Ascending aorta (tissue), 2 donors: ENCODE measurements at places on chromosomes 1 and 21.

DNA sequence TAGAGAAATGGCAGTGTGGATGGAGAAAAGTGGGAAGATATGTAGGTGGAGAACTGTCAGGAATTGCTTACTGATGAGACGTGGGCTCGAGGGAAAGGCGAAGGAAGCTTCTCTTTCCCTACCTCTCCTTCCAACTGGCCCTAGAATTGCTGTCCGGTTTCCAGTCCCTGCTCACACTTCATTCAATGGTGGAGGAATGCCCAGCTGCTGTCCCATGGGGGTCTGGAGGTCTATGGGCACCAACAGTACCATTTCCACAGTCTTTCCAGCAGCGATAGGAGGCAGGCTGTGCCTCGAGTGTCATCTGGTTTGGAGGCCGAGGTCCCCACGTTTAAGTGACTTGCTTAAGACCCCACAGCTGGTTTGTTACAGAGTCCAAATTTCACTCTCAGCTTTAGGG, 31.5 kb upstream of the CD1D start:
- no peaks in the 10 kb centered on the region for H3K27me3 ChIP-seq
- DNase-seq, result no peak
- H3K36me3 ChIP-seq, result no peaks in the 10 kb centered on the region
- H3K4me1 ChIP-seq, result peaks cover 8% of the 10 kb centered on the region
- peak overlapping the region; percentile 56 for H3K4me3 ChIP-seq
- H3K27ac ChIP-seq, result peak overlapping the region; percentile 72

- no peaks in the 10 kb centered on the region for H3K27me3 ChIP-seq
- DNase-seq, result no peak
- H3K4me3 ChIP-seq, result no peak overlapping the region
- H3K27ac ChIP-seq, result no peak overlapping the region
- no peaks in the 10 kb centered on the region for H3K36me3 ChIP-seq
Observed at GRCh38 chr1:14120895-14121294, 420.9 kb downstream of the PRDM2 start.

DNA sequence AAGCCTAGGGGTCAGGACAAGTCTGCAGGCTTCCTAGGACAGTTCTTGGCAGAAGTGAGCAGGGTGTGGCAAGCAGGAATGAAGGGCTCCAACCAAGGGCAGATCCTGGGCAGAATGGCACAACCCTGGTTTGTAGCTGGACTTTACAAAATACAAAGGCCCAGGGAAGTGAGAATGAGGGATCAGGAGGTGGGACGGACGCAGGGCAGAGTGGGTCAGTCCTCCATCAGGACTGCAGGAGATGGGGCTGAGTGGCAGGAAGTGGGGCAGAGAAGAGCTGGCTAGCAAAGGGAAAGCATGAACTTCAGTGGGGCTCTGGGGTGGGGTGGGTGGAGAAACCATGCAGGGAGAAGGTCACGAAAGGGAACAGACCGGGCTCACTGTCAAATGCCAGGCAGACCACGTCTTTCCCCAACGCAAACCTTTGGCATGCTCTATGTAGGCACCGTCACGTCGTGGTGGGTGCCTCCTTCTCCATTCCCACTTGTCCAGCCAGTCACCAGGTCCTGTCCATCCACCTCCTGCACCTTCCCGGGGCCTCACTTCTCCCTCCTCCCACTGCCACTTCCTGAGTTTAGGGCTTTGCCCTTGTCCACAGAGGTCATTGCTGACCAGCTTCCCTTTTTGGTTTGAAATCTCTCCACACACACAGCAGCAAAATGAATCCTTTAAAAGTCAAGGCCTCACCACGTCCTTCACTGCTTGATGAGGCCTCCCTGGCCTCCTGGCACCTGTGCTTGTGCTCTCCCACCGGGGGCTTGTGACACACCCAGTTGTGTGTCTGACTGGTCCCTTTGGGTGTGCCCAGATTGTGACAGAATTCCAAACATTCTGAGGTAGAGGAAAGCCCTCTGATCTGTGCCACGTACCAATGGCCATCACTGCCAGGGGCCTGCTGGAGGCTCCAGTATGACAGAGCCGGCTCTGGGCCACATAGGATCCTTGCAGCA, 8.7 kb upstream of the CLDN19 start:
- H3K4me1 ChIP-seq, result no peaks in the 10 kb centered on the region
- H3K27ac ChIP-seq, result no peak overlapping the region
- no peaks in the 10 kb centered on the region for H3K27me3 ChIP-seq
- no peak for DNase-seq

DNA sequence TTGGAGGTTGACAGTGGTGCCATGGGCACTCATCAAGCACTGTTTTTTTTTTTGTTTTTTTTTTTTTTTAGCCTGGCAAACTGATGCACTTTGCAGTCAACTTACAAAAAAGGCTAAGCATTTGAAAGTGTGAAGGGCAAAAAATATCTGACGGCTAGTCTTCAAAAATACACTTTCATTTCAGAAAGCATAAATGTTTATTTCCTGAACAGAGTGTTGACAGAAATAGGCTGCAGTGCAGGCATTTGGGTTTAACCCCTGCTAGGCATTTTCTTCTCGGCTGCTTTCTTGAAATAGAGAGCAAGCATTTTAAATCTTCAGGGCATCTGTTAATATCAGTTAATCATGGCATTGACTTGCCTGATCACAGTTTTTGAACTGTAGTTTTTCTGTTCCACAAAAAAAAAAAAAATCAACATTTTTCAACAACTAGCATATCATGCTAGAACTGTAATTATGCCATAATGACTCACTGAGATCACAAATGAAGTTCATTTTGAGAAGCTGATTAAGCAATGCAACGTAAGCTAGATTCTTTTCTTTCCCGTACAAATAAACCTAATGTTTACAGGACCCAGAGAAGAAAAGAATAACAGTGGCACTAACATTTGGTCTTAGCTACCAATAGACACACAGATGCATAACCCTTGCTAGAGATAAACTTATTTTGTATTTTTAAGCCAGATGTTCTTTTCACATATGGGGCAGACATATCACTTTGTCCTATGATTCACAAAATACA, 100.4 kb upstream of the USH2A start:
- no peak overlapping the region for H3K4me3 ChIP-seq
- no peak for DNase-seq
- H3K4me1 ChIP-seq, result no peaks in the 10 kb centered on the region
- no peak overlapping the region for H3K27ac ChIP-seq

DNA sequence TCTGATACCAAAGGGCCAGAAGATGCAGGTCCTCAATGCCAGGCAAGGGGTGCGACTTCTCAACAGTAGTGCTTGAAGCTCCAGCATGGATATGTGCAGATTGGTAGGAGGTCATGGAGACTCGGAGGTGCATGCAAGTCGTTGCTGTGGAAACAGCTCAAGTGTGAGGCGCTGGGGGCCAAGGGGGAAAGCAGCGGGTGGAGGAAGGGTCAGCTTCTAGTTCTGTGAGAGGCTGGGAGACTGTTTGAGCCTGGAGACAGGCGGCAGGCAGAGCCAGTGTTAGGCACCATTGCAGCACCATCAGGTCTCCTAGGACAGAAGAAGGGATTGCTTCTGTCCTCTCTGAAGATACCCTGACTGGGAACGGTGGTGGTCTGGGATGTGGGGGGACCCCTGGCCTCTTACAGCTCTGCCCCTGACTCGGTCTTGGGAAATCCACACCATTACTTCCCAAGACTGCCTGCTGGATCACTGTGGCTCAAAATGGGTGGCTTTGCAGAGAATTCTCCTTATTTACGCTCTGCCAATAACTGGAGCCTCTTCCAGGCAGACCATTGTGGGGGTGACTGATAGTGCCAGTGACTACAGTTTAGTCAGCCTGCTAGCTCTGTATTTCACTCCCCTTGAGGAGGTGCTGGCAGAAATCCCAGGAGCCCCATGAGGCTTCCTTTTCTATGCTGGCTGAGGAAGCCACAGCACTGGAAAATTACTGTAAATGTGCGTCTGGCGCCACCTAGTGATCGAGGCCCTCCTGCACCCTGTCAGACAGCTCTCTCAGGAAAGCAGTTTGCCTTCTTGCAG, 46.3 kb upstream of the VANGL1 start:
- no peaks in the 10 kb centered on the region for H3K27me3 ChIP-seq
- H3K4me3 ChIP-seq, result no peak overlapping the region
- no peaks in the 10 kb centered on the region for H3K4me1 ChIP-seq
- DNase-seq, result peak; percentile 12
- no peak overlapping the region for H3K27ac ChIP-seq

DNA sequence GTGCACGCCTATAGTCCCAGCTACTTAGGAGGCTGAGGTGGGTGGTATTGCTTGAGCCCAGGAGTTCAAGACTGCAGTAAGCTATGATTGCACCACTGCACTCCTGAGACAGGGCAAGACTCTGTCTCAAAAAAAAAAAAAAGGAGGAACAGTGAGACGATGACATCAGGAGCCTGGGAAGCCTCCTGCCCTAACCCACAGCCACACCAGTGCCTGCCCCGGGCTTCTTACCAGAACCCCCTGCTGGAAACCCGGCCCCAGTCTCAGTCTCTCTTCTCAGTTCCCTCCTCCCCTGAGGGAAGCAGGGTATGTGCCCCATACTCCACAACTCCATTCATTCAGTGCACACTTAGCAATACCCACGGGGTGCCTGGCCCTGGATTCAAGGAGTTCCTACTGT, 9.1 kb downstream of the COL8A2 start:
- H3K27ac ChIP-seq, result peak overlapping the region; percentile 89
- peaks cover 22% of the 10 kb centered on the region for H3K4me1 ChIP-seq
- DNase-seq, result no peak
- no peaks in the 10 kb centered on the region for H3K27me3 ChIP-seq
- no peaks in the 10 kb centered on the region for H3K36me3 ChIP-seq
- no peak overlapping the region for H3K4me3 ChIP-seq

DNA sequence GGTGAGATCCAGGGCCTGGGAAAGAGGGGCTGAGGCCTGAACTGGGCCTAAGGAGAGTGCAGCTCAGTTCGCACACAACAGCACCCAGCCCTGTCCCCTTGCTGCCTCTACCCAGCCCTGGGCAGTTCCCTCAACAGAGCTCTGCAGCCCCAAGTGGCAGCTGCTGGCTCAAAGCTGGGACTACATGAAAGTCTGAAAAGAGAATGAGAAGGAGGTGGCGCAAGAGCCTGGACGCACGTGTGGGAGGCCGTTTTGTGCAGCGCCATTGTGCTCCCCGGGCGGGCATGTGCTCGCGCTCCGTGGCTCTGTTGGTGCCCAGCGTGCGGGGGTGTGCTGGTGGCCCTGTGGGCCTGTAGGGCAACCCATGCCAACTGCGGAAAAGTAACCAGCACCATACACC, 10.3 kb downstream of the GPR37L1 start:
- H3K36me3 ChIP-seq, result peaks cover 32% of the 10 kb centered on the region
- H3K27me3 ChIP-seq, result no peaks in the 10 kb centered on the region
- H3K4me3 ChIP-seq, result no peak overlapping the region
- H3K4me1 ChIP-seq, result peaks cover 26% of the 10 kb centered on the region
- H3K27ac ChIP-seq, result peak overlapping the region; percentile 89
- DNase-seq, result no peak

GRCh38 chr1:9293533-9294404, 1.1 kb downstream of the SPSB1 start:
- no peak for DNase-seq
- H3K36me3 ChIP-seq, result no peaks in the 10 kb centered on the region
- no peaks in the 10 kb centered on the region for H3K27me3 ChIP-seq
- H3K4me3 ChIP-seq, result peak overlapping the region; percentile 89
- peak overlapping the region; percentile 98 for H3K27ac ChIP-seq

DNA sequence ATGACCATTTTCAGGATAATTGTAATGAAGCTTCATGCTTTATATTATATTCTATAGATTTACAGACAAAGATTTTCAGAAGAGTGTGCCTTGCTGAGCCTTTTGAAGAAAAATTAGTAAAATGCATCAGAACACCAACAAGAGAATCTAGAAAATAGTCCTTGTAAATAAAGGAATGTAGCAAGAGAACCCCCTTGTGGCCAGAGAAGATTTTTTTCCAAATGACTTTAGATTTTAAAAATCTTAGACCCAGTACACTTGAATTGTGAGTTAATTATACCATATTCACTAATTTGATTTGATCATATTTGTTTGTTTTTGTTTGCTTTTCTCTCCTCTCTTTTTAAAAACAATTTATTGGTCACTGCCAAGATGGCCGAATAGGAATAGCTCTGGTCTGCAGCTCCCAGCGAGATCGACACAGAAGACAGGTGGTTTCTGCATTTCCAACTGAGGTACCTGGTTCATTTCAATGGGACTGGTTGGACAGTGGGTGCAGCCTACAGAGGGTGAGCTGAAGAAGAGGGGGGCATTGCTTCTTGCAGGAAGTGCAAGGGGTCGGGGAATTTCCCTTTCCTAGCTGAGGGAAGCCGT, 12.8 kb upstream of the IFI44L start:
- no peaks in the 10 kb centered on the region for H3K4me1 ChIP-seq
- H3K27ac ChIP-seq, result no peak overlapping the region
- no peak for DNase-seq
- no peaks in the 10 kb centered on the region for H3K36me3 ChIP-seq
- no peak overlapping the region for H3K4me3 ChIP-seq

DNA sequence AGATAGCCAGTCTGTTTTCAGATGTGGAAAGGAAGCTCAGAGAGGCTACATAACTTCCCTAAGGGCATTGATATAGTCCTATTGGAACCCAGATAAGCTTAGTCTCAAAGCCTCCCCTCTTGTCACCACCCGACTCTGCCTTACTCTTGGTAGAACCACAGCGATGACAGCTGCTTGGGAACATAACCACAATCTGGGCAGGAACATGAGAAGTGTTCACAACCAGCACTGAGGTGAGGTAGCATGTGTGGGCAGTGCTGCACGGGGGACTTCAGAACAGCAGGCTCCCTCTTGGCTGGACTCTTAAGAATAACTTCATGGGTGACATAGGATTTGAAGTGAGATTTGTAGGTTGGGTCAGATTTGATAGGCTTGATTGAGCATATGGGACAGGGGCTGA, 9.3 kb upstream of the S100A10 start:
- H3K27me3 ChIP-seq, result no peaks in the 10 kb centered on the region
- peak; percentile 25 for DNase-seq
- H3K4me3 ChIP-seq, result no peak overlapping the region
- H3K27ac ChIP-seq, result no peak overlapping the region

DNA sequence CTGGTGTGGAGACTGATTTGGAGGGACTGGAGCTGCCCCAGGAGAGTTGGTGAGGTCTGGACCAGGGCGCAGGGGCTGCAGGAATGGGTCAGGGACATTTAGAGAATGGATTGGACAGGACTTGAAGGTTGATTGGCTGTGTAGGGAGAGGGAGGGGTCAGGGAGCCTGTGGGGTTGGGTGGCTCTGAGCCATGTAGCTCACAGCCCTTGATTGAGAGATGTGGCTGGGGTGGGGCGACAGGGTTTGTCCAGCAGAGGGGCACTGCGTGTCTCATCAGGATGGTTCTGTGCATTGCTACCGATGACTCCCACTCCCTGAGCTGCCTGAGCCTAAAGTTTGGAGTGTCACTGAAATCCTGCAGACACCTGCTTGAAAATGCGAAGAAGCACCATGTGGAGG, 12.1 kb downstream of the AZIN2 start:
- H3K36me3 ChIP-seq, result no peaks in the 10 kb centered on the region
- no peak overlapping the region for H3K4me3 ChIP-seq
- DNase-seq, result no peak
- no peaks in the 10 kb centered on the region for H3K4me1 ChIP-seq
